ENCODE measurements at places on chromosomes 5 and 9.
A peak's percentile ranks its signal among the peaks of the same experiment; 100 is the strongest.

DNA sequence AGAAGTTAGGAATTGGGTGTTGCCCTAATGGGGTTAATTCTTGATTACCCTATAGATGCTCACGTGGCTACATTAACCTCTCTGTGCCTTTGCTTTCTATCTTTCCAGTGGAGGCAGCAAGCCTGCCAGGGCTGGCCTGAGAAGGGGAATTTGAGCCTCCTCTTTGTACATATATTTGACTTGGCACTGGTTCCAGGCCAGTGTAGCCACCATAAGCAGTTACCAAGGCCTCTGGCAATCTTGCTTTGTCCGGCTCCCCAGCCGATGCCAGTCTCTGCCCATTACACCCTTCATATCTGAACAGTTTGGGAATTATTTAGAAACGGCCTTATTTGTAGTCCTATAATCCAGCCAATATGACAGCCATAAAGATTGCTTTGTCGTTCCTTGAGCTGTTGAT is 58.6 kb upstream of the PPARGC1B start:
- no peak for DNase-seq

- no peak for DNase-seq
Observed at GRCh38 chr9:96413302-96414221, 4.6 kb downstream of the ZNF367 start.

GRCh38 chr5:145800181-145800580 is 35.0 kb downstream of the PRELID2 start:
- no peak for DNase-seq

GRCh38 chr9:75880618-75881017 is 9.9 kb upstream of the PCSK5 start:
- no peak for DNase-seq

GRCh38 chr5:91132550-91132949 is 250.6 kb downstream of the ARRDC3 start:
- no peak for DNase-seq

DNA sequence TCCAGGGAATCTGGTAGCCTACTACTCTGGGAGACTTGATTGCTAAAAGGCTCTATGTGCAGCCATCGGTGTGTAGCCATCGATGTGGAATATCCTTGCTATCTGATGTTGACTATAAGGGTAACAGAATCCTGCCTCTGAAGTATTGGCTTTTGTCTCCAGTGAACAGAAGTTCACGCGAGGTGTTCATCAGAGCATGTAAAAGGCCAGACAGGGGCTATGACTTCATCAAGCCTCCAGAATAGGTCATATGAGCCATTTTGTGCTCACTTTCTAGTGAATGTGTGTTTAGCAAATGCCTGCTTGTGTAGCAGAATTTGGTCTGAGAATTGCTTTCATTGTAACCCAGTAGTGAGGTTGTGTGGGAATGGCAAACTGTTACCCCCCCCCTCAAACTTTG is 66.8 kb upstream of the RAD23B start:
- DNase-seq = no peak

DNA sequence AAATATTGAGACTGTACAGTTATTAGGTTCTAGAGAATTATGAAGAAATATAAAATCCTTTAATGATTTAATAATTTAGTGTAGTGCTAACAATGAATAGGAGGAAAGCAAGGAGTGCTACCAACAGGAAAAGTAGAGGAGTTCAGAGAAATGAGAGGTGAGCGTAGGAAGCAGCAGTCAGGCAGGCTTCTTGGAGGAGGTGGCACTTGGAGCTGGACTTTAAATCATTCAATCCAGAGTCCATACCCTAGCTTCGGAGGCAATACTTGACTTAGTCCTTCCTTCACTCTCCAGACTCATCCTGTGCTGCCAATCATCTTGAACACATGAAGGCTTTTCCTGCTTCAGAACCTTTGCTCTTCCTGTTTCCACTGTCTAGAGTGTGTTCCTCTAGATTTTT is 254.3 kb downstream of the GRIA1 start:
- DNase-seq = no peak

GRCh38 chr5:16593013-16593412 is 23.8 kb downstream of the RETREG1 start:
- peak; percentile 52 for DNase-seq

GRCh38 chr5:157640406-157641066 is 11.7 kb downstream of the SOX30 start:
- no peak for DNase-seq

- DNase-seq = peak; percentile 90
Observed at GRCh38 chr5:109411627-109412026, 1.9 kb upstream of the PJA2 start.

GRCh38 chr5:103232393-103232999 is 26.1 kb upstream of the MACIR start:
- DNase-seq = peak; percentile 47

DNA sequence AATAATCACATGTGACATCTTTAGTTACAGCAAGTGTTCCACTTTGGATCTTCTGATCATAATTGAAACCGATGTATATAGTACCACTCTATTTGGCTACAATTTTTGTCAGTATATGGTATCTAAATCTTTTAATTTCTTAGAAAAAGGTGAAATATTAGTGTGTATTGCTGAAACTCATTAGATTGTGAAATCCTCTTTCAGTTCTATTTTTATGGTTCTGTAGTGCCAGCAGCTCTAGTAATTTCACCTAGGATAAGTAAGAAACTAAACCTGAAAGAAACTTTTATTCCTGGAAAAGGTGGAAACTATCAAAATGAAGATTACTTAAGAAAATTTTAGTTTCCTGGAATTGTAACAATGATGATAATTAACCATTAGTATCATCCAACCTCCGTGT is 370.9 kb downstream of the NNT start:
- no peak for DNase-seq

Data from AG10803 (cell line).